ENCODE measurements at places on chromosomes 2 and 18.

GRCh38 chr2:168624028-168624427 lies 168.0 kb downstream of the CERS6 start:
- DNase-seq = no peak

DNA sequence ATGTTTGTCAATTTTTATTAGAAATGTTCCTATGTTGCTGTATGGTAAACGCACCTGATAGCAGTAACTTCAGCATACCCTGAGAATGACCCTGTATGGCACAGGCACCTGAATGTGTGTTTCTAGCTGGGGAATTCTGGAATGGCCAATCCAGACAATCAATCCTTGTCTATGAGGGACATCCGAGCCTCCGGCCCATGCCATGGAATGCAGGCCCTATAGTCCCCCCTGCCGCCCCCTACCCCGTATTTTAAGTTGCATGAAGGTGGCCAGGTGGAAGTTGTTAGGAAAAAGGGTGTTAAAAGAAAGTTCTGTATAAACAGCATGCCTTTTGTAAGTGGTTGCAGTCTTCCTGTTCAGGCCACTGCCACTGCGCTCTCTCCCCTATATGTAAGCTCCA lies 595.9 kb downstream of the DSC3 start:
- no peak for DNase-seq

- DNase-seq = no peak
Measured at GRCh38 chr2:217142649-217143266, 282.9 kb upstream of the TNP1 start.

DNA sequence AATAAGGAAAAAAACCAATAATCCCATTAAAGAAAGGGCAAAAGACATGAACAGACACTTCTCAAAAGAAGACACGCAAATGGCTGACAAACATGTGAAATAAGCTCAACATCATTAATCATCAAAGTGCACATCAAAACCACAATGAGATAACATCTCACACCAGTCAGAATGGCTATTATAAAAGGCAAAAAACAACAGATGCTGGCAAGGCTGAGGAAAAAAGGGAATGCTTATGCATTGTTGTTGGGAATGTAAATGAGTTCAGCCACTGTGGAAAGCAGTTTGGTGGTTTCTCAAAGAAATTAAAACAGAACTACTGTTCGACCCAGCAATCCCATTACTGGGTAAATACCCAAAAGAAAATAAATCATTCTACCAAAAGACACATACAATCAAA lies 285.6 kb downstream of the NR4A2 start:
- no peak for DNase-seq

- DNase-seq = no peak
Measured at GRCh38 chr18:48034651-48035555, 104.4 kb upstream of the SMAD2 start.

DNA sequence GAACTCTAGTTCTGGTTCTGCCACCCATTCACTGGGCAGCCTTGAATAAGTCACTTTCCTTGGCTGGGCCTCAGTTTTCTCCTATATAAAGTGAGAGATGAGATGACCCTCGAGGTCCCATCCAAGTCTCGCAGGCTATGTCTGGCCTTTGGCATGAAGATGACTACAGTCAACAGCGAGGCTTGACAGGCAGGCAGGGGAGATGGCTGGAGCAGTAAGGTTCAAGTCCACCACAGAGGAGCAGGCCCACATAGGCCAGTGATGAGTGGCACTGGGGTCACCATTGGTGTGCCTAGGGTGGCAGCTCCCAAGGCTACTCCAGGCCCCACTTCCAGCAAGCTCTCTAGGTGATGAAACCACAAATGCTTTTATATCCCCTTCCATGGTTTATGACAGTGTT lies 161.4 kb downstream of the ZFP36L2 start:
- no peak for DNase-seq

DNA sequence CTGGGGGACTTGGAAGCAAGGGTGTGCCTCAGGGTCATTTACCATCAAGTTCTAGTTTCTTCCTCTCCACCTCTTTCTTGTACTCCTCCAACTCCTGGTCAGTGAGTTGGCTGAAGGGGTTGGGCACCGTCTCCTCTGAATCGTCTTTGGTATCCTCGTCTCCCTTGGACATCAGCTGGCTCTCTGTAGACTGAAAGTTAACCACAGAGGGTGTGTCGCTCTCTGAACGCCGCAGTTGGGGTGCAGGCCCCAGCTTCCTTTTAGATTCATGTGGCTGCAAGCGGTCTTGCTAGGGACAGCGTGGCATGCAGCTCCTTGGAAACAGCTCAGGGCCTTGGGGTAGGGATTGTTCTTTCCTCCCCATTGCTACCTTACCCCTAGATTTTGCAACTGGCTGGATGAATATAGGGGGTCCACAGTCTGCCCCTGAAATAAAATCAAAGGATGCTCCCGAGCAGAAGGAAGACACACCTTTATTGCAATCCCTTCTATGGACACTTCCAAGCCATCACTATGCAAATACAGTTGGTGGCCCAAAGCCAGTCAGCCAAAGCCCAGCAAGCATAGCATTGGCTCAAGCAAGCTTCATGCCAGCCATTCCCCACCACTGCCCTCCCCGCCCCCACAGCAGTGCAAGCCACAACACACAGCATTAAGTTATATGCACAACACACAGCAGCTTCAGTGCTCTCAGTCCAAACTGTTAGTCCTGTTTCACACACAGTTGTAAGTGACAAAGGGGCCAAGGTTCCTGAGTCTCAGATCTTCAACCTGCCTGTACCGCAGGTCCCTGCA lies 93.2 kb downstream of the ADD2 start:
- DNase-seq = no peak
